ENCODE measurements at places on chromosomes 2 and 18.

- no peak for DNase-seq
Observed at GRCh38 chr2:189142893-189143759, 36.4 kb downstream of the COL5A2 start.

DNA sequence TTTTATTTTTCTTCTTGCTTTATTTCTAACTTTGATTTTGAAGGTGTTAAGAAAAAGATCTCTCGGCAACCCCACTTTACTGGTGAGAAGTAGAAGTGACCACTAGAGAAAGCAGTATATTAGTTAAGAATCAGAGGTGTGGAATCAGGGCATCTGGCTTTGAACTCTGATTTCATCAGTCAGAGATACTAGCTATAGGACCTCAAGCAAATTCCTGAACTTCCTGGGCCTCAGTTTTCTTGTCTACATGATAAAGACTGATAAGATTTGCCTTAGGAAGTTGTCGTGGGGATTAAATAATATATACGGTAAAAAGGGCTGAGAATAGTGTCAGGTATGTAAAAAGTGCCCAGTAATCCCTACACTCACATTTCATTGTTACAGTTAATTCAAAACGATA, 440.3 kb upstream of the CRIM1 start:
- DNase-seq, result no peak

- DNase-seq, result no peak
Observed at GRCh38 chr2:43005975-43006833, 213.8 kb upstream of the HAAO start.

DNA sequence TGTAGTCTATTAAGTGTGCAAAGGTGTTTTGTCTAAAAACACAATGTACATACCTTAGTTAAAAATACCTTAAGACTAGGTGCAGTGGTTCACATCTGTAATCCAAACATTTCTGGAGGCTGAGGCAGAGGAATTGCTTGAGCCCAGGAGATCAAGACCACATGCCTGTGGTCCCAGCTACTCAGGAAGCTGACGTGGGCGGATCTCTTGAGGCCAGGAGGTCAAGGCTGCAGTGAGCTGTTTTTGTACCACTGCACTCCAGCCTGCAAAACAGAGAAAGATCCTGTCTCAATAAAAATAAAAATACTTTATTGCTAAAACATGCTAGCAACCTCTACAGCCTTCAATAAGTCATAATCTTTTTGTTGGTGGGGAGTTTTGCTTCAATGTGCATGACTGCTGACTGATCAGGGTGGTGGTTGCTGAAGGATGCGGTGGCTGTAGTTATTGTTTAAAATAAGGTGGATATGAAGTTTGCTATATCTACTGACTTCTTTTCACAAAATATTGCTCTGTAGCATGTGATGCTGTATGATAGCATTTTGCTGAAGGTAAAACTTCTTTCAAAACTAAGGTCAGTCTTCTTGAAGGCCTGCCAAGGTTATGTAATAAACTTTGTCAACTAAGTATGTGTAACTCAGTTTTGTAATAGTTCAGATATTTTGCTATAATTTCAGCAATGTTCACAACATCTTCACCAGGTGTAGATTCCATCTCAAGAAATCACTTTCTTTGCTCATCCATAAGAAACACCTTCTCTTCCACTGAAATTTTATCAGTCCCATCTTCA, 1238.0 kb upstream of the NRXN1 start:
- DNase-seq, result no peak

- peak; percentile 37 for DNase-seq
Observed at GRCh38 chr2:229714080-229714735, at the start of gene DNER. Gene DNER, minus strand, starts transcription at chr2:229714555. Its CDS starts 132 bp downstream, at chr2:229714423.

GRCh38 chr18:80009661-80010550, 21.5 kb upstream of the TXNL4A start:
- peak; percentile 47 for DNase-seq

- DNase-seq, result no peak
Observed at GRCh38 chr2:197926673-197927072, 122.3 kb downstream of the PLCL1 start.

- DNase-seq, result no peak
Observed at GRCh38 chr2:45736757-45737704, 85.6 kb downstream of the PRKCE start.

DNA sequence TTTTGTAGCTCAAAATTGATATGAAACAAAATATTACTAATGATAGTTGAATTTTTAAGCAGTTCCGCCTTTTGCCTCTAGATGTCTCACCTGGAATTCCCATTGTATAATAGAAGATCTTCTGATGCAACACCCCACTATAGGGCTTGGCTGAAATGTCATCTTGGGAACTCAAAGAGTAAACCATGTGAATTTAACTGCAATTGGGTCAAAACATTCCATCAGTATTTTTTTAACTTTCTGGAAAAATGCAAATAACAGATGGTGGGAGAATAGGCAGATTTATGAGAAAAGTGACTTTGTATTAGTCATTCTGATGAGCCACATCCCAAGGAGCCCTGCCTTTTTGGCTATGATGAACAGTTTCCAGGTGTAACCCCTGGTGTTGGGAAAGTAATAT, 489.9 kb downstream of the NYAP2 start:
- DNase-seq, result no peak

GRCh38 chr18:46531482-46531881, 125.5 kb downstream of the LOXHD1 start:
- DNase-seq, result no peak

GRCh38 chr2:171150694-171151285, 9.9 kb downstream of the TLK1 start:
- no peak for DNase-seq

GRCh38 chr2:237729681-237730475, 68.7 kb upstream of the RBM44 start:
- no peak for DNase-seq

DNA sequence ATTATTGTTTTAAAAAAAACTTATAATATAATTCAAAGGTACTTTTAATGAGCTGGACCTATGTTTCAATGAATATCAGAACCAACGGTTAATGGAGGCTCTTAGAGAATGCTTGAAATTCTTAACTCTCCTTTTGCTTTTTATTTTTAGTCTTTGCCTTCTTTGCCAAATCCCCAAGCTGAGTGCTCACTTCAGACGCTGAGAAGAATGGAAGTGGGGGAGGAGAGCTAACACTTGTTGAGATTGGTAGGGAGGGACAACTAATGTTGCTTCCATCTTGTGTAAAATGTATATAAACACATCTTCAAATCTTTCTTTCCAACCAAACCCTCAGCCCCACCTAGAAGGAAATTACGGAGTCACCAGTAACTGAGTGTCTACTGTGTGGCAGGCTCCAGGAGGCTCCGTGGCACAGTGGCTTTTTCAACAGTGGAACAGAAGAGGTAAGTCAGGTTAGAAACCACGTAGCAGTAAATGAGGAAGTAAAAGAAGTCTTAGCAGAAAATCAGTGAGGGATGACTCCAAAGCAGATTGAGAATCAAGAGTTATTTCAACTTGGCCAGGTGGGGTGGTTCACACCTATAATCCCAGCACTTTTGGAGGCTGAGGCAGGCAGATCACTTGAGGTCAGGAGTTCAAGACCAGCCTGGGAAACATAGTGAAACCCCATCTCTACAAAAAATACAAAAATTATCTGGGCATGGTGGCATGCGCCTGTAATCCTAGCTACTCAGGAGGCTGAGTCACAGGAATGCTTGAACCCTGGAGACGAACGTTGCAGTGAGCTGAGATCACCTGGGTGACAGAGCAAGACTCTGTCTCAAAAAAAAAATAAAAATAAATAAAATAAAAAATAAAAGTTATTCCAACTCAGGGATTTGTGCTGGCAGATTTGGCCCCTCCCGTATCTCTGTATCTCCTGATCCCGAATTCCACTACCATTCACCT, 45.0 kb upstream of the CREB1 start:
- DNase-seq, result no peak

DNA sequence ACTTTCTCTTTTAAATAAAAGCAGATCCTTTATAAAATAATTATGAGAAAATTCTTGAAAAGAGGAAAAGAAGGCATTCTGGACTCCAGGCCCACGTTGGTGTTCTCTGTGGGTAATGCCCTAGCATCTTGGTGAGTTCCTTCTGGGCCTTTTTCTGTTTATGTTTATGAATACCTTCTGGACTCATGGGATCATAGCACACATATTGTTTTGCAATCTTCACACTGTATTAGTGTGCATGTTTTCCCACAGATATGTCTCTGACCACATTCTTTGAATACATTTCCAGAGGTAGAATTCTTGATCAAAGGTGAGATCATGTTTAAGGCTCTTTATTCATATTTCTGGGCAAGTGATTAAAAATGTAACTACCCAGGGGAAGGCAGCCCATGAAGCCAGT, 15.9 kb downstream of the GLI2 start:
- DNase-seq, result no peak

DNA sequence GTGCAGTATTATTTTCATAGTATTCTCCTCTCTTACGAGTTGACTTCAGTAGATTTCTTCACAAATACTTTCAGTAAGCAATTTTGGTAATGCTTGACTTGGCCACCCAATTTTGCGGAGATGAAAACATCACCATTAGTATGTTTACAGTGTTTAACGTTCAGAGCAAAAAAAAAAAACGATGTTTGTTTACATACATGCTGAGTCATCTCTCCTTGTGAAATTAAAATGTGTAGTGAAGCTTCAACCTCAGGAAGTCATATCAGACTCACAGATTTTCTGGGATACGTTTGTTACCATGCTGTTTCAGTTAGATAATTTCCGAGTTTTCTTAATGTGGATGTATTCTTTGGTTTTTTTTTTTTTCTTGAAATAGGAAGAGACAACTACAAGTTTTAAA, 100.1 kb downstream of the CTNNA2 start:
- DNase-seq, result no peak

- DNase-seq, result no peak
Observed at GRCh38 chr2:146258071-146258470, 1586.8 kb upstream of the ACVR2A start.

DNA sequence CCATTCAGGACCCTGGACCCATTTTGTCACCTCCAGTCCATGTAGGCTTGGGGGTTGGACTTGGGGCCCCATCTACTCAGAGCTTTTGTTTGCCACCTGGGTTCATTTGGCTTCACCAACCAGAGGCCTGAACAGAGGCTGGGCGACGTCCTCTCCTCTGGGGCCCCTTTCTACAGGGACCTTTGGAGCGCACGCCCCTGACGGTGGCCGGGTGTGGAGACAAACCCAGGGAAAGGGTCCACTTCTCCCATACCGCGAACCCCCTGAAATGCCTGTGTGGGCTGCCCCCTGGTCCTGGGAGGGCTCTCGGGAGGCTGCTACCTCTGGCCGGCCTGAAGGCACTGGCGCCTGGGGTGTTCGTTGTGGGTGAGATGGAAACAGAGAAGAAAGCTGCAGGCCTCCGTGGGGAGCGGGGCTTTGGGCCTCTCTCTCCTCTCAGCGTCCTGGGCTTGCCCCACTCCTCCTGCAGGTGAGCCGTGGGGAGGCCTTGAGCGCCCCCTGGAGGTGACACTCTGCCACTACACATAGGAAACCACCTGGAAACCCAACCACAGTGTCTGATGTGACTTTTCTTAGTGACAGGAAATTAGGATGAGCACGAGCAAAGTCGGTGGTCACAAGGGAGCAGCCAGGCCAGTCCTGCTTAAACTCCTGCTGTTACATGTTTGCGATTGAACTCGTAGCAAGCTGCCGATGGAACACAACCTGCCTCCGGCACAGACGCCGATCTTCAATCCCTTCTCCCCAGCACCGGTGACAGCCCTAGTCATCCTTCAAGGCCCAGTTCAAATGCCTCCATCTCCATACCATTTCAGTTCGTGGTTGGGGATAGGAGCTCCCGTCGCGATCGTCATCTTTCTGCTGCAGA, 12.0 kb upstream of the NTSR2 start:
- DNase-seq, result no peak

DNA sequence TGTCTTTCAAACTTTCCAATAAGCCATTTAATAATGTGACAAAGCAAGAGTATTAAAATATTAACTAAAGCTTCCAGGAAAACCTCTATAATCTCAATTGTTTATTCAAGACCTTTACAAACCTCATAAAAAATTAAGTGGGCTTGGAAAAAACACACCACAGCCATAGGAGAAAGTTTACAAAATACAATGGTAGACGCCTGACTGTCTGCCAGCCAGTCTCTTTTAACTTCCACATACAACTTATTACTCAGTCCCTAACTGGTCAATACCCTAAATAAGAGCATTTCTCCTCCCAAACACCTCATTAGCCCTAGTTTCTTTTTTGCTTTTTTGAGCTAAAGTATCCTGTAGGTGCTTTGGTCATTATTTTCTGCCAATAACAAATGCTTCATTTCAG, 247.4 kb upstream of the CYP26B1 start:
- DNase-seq, result no peak

GRCh38 chr18:8717011-8717770, 11.8 kb downstream of the MTCL1 start:
- DNase-seq, result no peak

GRCh38 chr2:132958887-132959286, 288.9 kb upstream of the LYPD1 start:
- DNase-seq, result no peak

GRCh38 chr2:61288070-61288841, 126.3 kb downstream of the C2orf74 start:
- DNase-seq, result no peak

DNA sequence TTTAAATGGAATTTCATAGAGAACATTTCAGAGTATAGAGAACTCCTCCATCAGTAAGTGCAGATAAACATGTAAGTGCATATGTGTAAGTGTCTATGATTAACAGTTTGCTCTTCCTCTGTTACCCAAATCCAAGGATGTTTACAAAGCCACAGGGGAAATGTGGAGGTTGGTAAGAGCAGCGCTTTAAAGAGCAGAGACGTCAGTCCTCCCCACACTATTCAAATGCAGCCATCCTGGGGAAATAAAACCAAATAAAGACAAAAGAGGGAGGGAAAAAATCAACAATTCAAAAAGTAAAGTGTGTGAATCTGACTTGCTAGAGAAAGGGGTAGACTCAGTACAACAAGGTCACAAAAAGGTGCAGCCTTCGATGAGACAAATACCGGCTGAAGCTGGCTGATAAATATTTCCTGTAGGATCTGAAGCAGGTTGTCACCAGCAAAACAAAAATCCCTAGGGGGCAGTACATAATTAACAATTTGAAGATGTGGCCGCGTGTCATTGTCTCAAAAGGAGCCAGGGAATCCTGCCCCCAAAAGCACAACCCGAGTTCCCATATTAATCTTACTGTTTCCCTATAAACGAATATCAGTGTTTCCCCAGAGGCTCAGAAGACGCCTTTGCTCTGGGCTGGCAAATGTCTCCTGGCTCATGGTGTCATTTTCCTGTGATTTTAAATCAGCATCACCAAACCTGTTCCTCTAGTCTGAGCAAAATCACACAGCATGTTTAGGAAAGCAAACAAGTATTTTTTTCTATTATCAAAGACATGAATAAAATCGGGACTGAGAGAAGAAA, 216.5 kb downstream of the CDCA7 start:
- no peak for DNase-seq

Measured in left hindlimb (tissue), 1 donor.